Aorta (tissue), 5 donors: ENCODE measurements at places on chromosomes 13 and 19. TPM values are rescaled to one million over a fixed set of nuclear protein-coding genes. Genes with fewer than 3 reads are reported as not detected.
A peak's percentile ranks its signal among the peaks of the same experiment; 100 is the strongest.

Gene SYNGR4
- total RNA-seq: not detected

Gene CBARP
- total RNA-seq: 3.0 TPM

GRCh38 chr19:20565321-20566018 lies at the start of gene ZNF737:
ZNF737 (minus strand) TSS chr19:20565781; CDS start chr19:20565640, 141 bp downstream.
- peak within 1 kb of the TSS; percentile 62 for H3K4me3 ChIP-seq
- H3K4me1 ChIP-seq: no peaks in the 10 kb centered on the region
- no peaks in the 10 kb centered on the region for H3K36me3 ChIP-seq
- DNase-seq: peak; percentile 97
- no peaks in the 10 kb centered on the region for H3K27me3 ChIP-seq

DNA sequence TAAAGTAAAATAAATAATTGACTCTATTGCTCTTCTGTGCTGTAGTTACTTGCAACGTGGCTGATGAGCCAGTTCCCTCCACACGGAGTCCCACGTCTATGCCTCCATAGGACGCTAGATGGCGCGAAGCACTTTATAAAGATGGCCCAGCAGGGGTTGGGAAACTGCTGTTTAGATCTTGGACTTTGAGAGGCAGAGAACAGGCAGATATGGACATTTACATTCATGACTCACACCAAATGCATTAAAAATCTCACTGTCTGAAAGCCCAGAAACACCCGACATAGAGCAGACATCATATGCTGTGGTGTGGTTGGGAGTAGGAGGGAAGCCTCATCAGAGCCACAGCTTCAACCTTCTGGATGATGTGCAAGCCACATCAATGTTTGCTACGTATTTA lies 643.1 kb upstream of the ARGLU1 start:
- peak; percentile 73 for DNase-seq
- H3K27me3 ChIP-seq: no peaks in the 10 kb centered on the region
- H3K36me3 ChIP-seq: no peaks in the 10 kb centered on the region
- no peak overlapping the region for H3K4me3 ChIP-seq
- no peaks in the 10 kb centered on the region for H3K4me1 ChIP-seq

- no peaks in the 10 kb centered on the region for H3K4me1 ChIP-seq
- H3K27ac ChIP-seq: no peak overlapping the region
- no peaks in the 10 kb centered on the region for H3K27me3 ChIP-seq
- H3K4me3 ChIP-seq: no peak overlapping the region
- no peaks in the 10 kb centered on the region for H3K36me3 ChIP-seq
Observed at GRCh38 chr19:40200341-40201099, 9.3 kb downstream of the MAP3K10 start.

DNA sequence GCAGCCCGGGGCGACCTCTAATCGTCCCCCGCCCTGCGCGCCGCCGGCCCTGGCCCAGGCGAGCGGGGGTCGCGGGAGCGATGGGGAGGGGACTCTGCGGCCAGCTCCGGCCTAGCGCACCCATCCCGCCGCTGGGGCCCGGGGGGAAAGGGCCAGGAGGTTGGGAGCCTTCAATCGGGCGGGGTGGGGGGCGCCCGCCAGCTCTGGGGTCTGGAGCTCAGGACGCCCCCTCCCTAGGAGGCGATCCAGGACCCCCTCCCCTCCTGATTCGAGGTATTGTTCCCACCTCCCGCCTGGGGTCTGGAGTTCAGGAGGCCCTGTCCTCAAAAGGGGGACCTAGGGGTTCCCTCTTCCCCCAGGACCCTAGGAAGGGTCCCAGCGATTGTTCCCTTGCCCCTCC lies 430 bp downstream of the ZNF358 start:
- H3K4me1 ChIP-seq: no peaks in the 10 kb centered on the region
- H3K4me3 ChIP-seq: peak overlapping the region; percentile 42
- peak overlapping the region; percentile 15 for H3K27ac ChIP-seq
- no peaks in the 10 kb centered on the region for H3K27me3 ChIP-seq
- peak; percentile 54 for DNase-seq

DNA sequence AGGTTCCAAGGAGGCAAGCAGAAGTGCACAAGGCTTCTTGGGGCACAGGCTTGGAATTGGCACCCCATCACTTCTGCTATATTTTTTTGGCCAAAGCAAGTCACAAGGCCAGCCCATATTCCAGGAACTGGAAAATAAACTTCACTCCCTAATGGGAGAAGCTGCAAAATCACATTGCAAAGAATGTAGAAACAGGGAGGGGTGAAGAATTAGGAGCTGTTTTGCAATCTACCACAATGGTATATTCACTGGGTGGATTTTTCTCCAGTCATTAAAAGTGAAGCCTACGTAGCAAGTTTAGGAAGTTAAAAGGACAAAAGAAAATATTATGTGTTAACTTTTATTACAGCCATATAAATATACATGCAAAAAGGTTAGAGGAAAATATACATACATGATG lies 464.8 kb downstream of the COG6 start:
- no peak for DNase-seq
- peak overlapping the region; percentile 57 for H3K27ac ChIP-seq
- no peaks in the 10 kb centered on the region for H3K27me3 ChIP-seq
- peaks cover 11% of the 10 kb centered on the region for H3K4me1 ChIP-seq

GRCh38 chr19:52665027-52665426 lies 26.9 kb upstream of the ZNF83 start:
- H3K4me3 ChIP-seq: no peak overlapping the region
- H3K4me1 ChIP-seq: peaks cover 3% of the 10 kb centered on the region
- peaks cover 1% of the 10 kb centered on the region for H3K36me3 ChIP-seq
- DNase-seq: no peak
- no peak overlapping the region for H3K27ac ChIP-seq
- no peaks in the 10 kb centered on the region for H3K27me3 ChIP-seq

GRCh38 chr13:47110833-47111240 lies 214.0 kb upstream of the HTR2A start:
- H3K36me3 ChIP-seq: no peaks in the 10 kb centered on the region
- H3K27ac ChIP-seq: no peak overlapping the region
- H3K27me3 ChIP-seq: no peaks in the 10 kb centered on the region
- H3K4me1 ChIP-seq: no peaks in the 10 kb centered on the region
- no peak overlapping the region for H3K4me3 ChIP-seq
- no peak for DNase-seq
